ENCODE measurements at places on chromosomes 2 and 18.

GRCh38 chr2:28761420-28761819 is 9.8 kb downstream of the PPP1CB start:
- DNase-seq: no peak

- DNase-seq: no peak
Observed at GRCh38 chr2:178836807-178837206, 29.6 kb upstream of the TTN start.

GRCh38 chr2:35415282-35415681 is 940.3 kb upstream of the CRIM1 start:
- DNase-seq: no peak

GRCh38 chr18:55672574-55673361 is 84.8 kb upstream of the TCF4 start:
- no peak for DNase-seq

DNA sequence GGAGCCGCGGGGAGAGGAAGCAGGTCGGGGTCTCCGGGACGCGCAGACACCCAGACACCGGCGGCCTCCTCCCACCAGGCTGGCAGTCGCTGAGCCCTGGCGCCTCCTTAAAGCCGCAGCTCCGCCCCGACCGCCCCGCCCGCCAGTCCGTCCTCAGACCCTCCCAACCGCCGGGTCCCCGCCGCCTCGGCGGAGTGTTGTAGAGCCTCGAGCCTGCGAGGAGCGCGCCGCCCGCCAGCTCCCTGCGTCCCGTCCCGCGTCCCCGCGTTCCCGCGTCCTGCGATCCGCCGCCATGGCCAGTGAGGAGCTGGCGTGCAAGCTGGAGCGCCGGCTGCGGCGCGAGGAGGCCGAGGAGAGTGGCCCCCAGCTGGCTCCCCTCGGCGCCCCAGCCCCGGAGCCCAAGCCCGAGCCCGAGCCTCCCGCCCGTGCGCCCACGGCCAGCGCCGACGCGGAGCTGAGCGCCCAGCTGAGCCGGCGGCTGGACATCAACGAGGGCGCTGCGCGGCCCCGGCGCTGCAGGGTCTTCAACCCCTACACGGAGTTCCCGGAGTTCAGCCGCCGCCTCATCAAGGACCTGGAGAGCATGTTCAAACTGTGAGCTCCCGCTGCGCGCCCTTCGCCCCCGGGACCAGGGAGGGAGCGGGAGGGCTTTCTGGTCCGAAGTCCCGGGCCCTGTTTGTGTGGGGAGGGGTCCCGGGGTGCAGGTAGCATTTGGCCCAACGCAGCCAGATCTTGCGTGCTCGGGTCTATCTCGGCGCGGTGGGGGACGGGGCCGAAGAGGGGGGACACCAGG is at the start of gene EFHD1:
Gene EFHD1, plus strand, starts transcription at position 192 of the 793 bp plus-strand sequence. Its CDS starts 101 bp downstream, at position 293.
- no peak for DNase-seq

DNA sequence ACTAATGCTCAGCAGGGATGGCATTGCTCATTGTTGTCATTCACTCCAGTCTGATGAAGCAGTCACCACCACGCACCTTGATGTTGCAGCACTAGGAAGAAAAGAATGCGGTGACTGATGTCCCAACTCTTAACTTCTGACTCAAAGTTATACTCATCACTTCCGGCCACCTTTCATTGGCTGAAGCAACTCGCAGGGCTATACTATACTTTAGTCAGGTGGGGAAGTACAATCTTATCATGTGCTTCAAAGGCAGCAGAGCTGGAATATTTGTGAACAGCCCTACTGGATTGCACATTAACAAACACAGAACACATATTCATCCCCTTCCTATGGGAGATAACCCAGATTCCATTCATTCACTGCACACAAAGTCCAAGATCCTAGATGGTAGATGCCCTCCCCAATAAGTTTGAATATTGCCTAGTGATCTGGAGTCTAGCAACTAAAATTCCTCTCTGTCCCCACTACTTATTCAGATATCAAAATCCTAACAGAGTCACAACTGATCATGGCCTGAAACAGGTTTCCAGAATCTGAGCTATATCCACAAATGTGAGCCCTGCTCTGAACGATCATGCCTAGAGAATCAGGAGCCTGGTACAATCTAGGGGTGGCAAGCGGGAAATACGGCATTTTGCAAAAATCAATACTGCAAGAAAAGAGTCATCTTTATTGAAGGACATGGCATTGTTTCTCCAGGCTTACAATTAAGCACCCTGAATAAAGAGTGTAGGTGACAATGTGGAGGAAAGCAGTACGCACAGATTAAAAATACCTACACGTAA is 3.4 kb upstream of the SPATS2L start:
- no peak for DNase-seq

GRCh38 chr18:77528872-77529271 is 279.2 kb downstream of the GALR1 start:
- no peak for DNase-seq
